ENCODE measurements at places on chromosomes 3 and 15. TPM values are rescaled to one million over a fixed set of nuclear protein-coding genes. Genes with fewer than 3 reads are reported as not detected.
A peak's percentile ranks its signal among the peaks of the same experiment; 100 is the strongest.

DNA sequence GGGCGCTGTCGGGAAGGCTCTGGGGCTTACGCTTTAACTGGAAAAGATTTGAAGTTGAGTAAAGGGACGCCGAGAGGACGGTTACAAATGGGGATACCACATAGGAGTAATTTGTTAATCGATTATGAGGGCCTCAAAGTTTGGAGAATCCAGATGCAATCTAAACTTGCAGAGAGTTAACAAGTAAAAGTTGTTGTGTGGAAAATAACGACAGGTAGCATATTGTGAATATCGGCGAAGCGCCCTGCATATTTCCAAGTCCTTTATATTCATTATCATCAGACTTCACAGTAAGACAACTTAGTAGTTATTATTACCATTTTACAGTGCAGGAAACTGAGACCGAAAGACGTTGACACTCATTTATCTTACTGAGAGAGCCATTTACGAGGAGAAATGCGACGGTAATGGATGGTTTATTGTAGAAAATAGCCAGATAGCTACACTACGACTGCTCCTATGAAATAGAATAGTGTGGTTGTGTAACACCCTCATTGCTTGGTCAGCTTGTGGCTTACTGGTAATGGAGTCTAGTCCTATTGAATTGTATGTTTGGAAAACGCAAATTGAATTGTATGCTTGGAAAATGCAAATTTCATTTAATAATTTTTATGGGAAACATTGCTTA, 700 bp downstream of the MKRN2 start:
- peak; percentile 36 for DNase-seq

- DNase-seq, result no peak
Measured at GRCh38 chr15:83919978-83920510, 266.1 kb downstream of the ADAMTSL3 start.

GRCh38 chr3:14127516-14128161, 2.8 kb downstream of the TMEM43 start:
- no peak for DNase-seq

- DNase-seq, result peak; percentile 62
Measured at GRCh38 chr3:5013021-5013906, 34.0 kb downstream of the BHLHE40 start.

DNA sequence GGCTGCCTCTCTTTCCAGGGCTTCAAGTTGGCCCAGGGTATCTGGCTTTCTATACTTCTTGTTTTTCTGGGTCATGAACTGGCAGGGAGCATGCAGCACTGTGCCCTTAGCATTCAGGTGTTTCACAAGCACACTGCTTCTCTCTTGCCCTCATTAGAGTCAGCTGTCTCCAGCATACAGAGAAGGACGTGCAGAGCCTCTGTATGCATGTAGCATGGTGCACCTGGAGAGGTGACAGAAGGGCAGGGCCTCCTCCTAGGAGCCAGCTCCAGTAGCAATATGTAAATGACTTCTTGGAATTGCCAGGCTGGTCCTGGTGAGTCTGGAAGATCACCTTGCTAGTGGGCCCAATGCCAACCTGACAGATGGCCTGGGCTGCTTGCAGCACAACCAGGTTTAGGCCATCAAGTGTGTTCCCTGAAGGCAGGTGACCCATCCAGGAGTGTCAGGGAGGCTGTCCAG, 44.8 kb upstream of the ATP2C1 start:
- DNase-seq, result no peak

DNA sequence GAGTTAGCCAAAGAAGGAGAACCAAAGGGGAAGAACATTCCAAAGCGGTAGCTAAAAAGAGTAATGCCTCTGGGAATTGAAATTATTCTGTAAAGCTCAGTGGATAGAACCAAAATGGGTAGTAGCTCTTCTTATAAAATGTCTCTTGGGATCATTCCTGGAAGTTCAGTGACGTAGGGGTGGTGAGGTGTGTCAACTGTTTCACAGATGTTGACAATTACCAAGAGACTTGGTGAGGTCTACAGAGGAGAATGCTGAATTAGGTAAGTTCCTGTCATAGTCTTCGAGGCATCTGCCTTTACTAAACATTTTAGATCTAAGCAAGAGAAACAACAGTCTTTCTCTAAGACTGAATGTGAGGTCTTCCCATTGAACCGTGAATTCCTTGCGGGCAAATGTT, 67.8 kb downstream of the TPRG1 start:
- no peak for DNase-seq

DNA sequence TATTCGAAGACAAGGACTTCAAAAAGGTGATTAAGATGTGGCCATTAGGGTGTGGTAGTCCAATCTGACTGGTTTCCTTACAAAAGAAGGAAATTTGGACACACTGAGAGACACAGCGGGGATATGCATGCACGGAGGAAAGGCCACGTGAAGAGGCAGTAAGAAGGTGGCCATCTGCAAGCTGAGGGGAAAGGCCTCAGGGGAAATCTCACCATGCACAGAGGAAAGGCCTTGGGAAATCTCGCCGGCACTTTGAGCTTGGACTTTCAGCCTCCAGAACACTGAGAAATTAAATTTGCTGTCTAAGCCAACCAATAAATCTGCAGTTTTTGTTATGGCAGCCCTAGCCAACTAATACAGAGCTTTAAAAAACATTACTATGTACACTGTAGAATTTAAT, 78.8 kb downstream of the DLG1 start:
- DNase-seq, result no peak

GRCh38 chr15:48385031-48385830, 54.0 kb downstream of the DUT start:
- DNase-seq, result peak; percentile 99

DNA sequence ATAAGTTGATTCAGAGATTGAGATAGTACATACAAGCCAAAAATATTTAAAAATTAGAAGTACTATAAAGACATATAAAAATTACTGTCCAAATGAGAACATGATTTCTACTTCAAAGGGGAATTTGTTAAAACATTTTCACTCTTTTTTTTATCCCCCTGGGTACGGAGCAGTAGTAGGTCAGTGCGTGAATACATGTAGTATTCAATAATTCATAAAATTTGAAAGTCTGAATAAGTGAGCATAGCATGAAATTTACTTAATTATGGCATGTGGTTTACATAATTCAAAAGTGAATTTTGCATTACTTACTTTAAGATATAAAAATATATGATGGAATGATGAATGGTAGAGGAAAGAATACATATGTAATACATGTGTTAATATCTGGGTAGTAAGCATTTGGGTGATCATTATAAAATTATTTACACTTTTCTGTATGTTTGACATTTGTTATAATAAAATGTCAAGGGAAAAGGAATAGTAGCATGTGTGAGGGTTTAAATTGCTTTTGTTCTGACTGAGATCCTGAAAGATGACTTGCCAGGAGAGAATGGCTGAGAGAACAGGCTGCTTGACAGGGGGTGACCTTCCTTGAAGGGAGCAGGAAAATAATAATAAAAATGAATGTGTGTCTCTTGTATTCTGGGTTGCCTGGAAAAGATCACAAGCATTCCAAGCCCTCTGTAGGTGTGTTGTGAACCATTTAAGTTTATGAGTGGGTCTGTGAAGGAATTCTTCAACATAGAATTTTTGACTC, 1178.8 kb downstream of the ZPLD1 start:
- DNase-seq, result no peak

The RARRES1 gene
- total RNA-seq, result 3.2 TPM

The BNC1 gene
- 13.7 TPM for total RNA-seq

The FRMD5 gene
- total RNA-seq, result 17.0 TPM
